SK-N-SH (cell line): ENCODE measurements at places on chromosomes 16 and 17. TPM values are rescaled to one million over a fixed set of nuclear protein-coding genes. Genes with fewer than 3 reads are reported as not detected.

- peak; percentile 47 for DNase-seq
These were observed 64.8 kb downstream of the TUBD1 start for GRCh38 chr17:59827721-59828477.

- DNase-seq, result no peak
These were observed 15.2 kb upstream of the IL34 start for GRCh38 chr16:70630960-70631745.

DNA sequence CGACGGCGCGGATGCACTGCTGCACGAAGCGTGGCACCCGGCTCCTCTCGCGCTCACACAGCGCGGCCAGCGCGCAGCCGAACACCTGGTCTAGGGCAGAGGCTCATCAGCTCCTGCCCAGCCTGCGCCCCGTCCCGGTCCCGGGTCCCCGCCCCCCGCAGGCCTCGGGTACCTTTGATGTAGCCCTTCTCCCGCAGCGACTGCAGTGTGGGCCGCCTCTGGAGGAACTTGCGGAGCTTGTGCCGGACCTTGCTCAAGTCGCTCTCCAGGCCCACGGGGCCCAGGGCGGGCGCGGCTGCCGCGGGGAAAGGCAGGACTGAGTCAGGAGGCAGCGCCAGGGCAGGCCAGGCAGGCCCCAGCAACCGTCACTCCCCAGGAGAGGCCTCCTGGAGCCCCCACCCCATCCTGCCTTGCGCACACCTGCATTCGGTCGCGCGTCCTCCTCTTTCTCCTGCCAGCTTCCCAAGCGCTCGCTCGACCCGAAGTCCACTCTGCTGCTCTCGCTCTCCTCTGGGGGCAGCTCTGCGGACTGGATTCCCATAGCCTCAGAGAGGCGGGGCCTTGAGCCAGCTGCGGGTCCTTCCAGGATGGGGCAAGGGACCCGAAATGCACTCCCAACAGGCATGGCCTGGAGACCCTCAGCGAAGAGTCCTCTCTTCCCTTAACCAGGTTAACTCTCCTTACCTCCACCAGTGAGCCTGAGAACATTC, 36.0 kb downstream of the ARHGAP27 start:
- no peak for DNase-seq

DNA sequence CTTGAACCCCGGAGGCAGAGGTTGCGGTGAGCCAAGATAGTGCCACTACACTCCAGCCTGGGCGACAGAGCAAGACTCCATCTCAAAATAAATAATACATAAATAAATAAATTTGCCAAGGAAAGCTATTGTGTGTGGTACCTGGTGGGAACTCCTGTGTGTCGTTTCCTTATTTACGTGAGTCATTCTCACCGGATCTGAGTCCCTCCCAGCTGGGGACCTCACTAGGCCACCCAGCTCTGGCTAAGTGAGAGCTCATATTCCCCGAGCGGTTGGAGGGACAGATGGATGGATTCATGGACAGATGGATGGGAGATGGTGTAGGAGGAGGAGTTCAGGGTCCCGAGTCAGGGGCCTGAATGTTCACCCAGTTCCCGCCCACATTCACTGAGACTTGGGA, 22.9 kb upstream of the C1QL1 start:
- no peak for DNase-seq

DNA sequence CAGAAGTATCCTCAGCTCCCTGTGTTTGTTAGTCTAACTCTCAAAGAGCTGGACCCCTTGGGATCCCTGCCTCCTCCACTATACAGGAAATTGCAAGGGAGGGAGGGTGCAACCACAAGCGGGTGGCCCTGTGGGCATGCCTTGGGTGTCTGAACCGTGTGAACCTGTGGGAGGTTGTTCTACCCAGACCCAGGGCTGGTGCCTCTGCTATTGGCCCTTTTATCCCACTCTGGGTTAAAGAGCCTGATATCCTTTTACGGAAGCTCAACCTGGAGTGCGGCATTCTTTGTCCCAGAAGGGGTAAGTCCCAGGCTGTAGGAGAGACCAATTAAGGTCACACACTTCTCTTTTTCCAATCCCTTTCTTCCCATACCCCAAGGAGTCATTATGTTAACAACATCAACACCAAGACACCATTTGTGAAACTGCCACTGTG, 53.4 kb downstream of the ARSG start:
- DNase-seq, result no peak

GRCh38 chr17:14295676-14296075, 5.2 kb upstream of the HS3ST3B1 start:
- no peak for DNase-seq

GRCh38 chr17:62902531-62903220, 63.4 kb upstream of the TANC2 start:
- DNase-seq, result peak; percentile 32

GRCh38 chr17:68567035-68567434, 34.1 kb downstream of the FAM20A start:
- DNase-seq, result no peak

GRCh38 chr17:82813299-82814051, 26.3 kb downstream of the ZNF750 start:
- DNase-seq, result no peak

- no peak for DNase-seq
These were observed 244.9 kb downstream of the STX8 start for GRCh38 chr17:9330611-9331271.

- no peak for DNase-seq
These were observed 1.8 kb upstream of the CLUAP1 start for GRCh38 chr16:3498988-3499387.

DNA sequence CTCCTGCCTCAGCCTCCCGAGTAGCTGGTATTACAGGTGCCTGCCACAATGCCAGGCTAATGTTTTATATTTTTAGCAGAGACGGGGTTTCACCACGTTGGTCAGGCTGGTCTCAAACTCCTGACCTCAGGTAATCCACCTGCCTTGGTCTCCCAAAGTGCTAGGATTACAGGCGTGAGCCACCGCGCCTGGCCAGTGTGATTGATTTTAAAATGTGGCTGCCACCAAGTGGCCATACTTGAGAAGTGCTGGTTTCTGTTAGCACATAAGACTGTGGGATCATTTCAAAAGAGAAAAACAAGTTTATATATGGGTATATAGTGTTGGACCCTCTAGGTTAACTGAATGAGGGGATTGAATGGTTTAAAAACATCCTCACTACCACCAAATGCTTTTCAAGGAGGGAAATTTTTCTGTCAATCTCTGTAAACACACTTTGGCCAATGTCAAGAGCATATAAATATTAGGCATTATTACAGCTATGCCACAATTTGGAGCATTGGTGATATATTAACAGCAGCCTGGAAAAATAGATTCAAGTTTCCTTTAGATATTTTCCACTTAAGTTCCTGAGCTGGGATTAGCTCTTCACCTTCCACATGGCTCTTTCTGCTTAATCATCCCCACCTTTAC, 13.5 kb upstream of the DHRS13 start:
- peak; percentile 49 for DNase-seq

GRCh38 chr17:80594431-80595269, 50.0 kb downstream of the RPTOR start:
- no peak for DNase-seq

DNA sequence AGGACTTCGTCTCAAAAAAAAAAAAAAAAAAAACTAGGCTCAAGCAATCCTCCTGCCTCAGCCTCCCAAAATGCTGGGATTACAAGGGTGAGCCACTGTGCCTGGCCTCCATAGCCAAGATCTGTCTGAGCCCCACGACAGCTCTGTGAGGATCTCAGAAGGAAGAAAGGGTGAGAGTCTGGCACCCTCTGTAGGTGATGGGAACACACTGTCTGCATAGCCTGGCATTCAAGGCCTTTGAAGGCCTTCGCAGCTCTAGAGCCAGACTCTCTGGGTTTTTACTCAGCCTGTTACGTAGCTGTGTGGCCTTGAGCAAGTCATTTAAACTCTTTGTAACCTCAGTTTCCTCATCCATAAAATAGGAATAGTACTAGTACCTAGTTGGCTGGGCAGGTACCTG, 6.3 kb upstream of the XPO6 start:
- no peak for DNase-seq

DNA sequence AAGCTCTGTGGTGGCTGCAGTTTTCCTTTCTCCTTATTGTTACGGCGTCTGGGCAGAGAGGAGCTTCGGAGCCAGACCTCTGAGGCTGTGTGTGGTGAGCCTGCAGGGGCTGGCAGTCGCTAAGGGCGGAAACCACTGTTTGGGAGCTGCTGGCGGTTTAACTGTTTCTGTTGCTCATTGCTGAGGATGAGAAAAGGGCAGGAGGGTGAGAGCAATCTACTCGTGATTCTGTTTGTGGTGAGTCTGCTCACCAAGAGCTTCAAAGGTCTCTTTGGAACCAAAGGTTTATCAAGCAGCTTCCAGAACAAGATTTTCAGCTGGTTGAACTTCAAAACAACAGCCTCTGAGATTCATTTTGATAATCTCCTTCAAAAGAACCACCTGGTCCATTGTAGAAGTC, 143.9 kb downstream of the ANKFN1 start:
- no peak for DNase-seq

GRCh38 chr16:88014252-88014781, 63.1 kb downstream of the BANP start:
- DNase-seq, result no peak

DNA sequence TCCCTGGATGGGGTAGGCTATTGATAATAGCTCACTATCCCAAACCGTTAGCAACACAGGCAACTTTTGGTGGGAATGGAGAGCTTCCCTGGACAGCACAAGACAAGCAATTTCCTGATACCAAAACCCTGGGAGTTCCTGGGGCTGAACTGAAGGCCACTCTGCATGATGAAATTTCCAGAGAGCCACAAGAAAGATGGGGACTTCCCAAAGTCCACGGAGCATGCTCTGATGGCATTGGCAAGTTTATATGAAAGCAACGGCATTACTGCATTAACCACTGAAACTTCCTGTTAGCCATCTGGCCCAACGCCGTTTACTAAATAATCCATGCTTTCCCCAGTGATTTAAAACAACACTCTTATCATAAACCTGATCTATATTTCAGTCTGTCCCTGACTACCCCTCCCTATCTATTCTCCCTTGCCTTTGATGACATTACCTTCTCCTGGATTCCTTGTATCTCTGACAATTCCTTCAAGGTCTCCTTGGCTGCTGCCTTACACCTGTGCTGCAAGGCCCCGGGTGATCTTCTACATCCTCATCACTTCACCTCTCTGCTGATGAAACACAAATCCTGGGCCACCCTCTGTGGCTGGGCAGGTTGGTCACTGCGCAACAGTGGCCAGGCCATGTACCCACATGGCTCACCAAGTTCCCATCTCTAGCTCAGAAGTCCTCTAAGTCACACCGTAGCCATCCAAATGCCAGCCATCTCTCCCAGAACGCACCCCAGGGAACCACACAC, 108.5 kb upstream of the RCVRN start:
- no peak for DNase-seq

Gene ZNF48
- 7.9 and 8.8 TPM in 2 replicates for polyA plus RNA-seq

Gene TTYH2
- 16.1 and 17.0 TPM in 2 replicates for polyA plus RNA-seq

Gene APOBR
- 0.03 TPM in 1 of 2 replicates, not detected in the other for polyA plus RNA-seq

Gene HCRT
- not detected in 2 replicates for polyA plus RNA-seq

Gene SCN4A
- polyA plus RNA-seq, result not detected in 2 replicates

Gene AKTIP
- polyA plus RNA-seq, result 21.0 and 31.0 TPM in 2 replicates

Gene LRRC37B
- polyA plus RNA-seq, result 9.3 and 10.9 TPM in 2 replicates

Gene CCDC78
- polyA plus RNA-seq, result 15.4 and 18.8 TPM in 2 replicates

Gene FLCN
- polyA plus RNA-seq, result 14.6 and 18.0 TPM in 2 replicates

Gene GGA3
- 42.5 and 43.7 TPM in 2 replicates for polyA plus RNA-seq

Gene ZNF423
- 1.2 and 1.9 TPM in 2 replicates for polyA plus RNA-seq

Gene NPIPA5
- polyA plus RNA-seq, result 0.24 and 0.46 TPM in 2 replicates

Gene SLC4A1
- not detected in 2 replicates for polyA plus RNA-seq
